ENCODE measurements at places on chromosomes 16 and 17. TPM values are rescaled to one million over a fixed set of nuclear protein-coding genes. Genes with fewer than 3 reads are reported as not detected.

Gene KARS1
- total RNA-seq: 103 TPM

Gene RASL10B
- total RNA-seq: 1.1 TPM

Gene IL4R
- 6.3 TPM for total RNA-seq

Gene KRTAP2-1
- not detected for total RNA-seq

Gene ABCC6
- 2.1 TPM for total RNA-seq

Gene SLC6A2
- total RNA-seq: not detected

Gene DHRS7C
- total RNA-seq: not detected

Gene FBXL16
- under 0.01 TPM for total RNA-seq

Gene NPIPA2
- not detected for total RNA-seq

Gene CACNA1G
- total RNA-seq: 0.32 TPM

Gene FAHD1
- total RNA-seq: 76.8 TPM

Gene SNN
- total RNA-seq: 20.2 TPM

Gene KRT39
- total RNA-seq: 0.17 TPM

Gene TMEM95
- total RNA-seq: not detected

Gene CCL8
- total RNA-seq: not detected

Gene LGALS9
- 0.60 TPM for total RNA-seq

Gene CIAO3
- total RNA-seq: 24.3 TPM

Gene ASGR1
- 1.6 TPM for total RNA-seq

Gene MPP3
- 8.5 TPM for total RNA-seq

Gene APOH
- total RNA-seq: not detected

Gene SPATA32
- not detected for total RNA-seq

Gene GALK1
- total RNA-seq: 35.4 TPM

Gene PVALEF
- total RNA-seq: not detected

Gene DOC2A
- 0.34 TPM for total RNA-seq

Gene CLEC18A
- total RNA-seq: under 0.01 TPM

Gene RAMP2
- not detected for total RNA-seq

Gene HOXB9
- not detected for total RNA-seq

Gene HOXB7
- total RNA-seq: 3.8 TPM

Gene PIRT
- not detected for total RNA-seq

Gene GAS2L2
- total RNA-seq: not detected

Gene MYL4
- not detected for total RNA-seq

Gene ACSM2B
- total RNA-seq: not detected

Gene PYCARD
- 105 TPM for total RNA-seq

Gene ATP2C2
- total RNA-seq: not detected

Gene C16orf96
- total RNA-seq: under 0.01 TPM

Gene ANKRD40CL
- total RNA-seq: not detected
